ENCODE measurements at places on chromosomes 3 and 15.

DNA sequence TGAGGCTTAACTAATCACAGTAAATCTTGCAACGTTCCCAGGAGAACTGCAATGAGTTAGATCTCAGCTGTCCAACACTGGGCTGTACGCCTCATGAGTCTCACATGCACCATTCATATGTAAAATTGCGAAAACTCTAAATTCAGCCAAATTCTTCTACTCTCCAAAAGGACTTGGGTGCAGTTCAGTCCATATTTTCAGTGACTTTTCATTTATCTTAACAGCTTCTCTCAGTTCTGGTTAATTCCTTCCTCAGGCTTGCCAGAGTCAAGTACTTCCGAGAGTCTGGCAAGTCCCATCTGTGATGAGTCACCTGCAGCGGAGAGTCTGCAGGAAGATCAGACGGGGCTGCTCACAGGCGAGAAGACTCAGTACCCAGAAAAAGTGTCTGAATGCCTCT, 11.5 kb downstream of the CCDC80 start:
- DNase-seq, result no peak

- DNase-seq, result peak; percentile 67
Observed at GRCh38 chr15:58475573-58476524, 44.1 kb downstream of the LIPC start.

- DNase-seq, result no peak
Observed at GRCh38 chr3:195714380-195715011, 6.3 kb upstream of the MUC20 start.

- no peak for DNase-seq
Observed at GRCh38 chr15:41936649-41937567, 35.4 kb downstream of the EHD4 start.

GRCh38 chr3:97670952-97671351, 93.6 kb upstream of the ARL6 start:
- no peak for DNase-seq

- DNase-seq, result no peak
Observed at GRCh38 chr3:59142556-59142955, 92.7 kb upstream of the CFAP20DC start.

GRCh38 chr3:87203809-87204208, 23.3 kb upstream of the CHMP2B start:
- no peak for DNase-seq
